ENCODE measurements at places on chromosomes 12 and 14.

GRCh38 chr12:28708918-28709371, 440.1 kb upstream of the FAR2 start:
- no peak for DNase-seq

DNA sequence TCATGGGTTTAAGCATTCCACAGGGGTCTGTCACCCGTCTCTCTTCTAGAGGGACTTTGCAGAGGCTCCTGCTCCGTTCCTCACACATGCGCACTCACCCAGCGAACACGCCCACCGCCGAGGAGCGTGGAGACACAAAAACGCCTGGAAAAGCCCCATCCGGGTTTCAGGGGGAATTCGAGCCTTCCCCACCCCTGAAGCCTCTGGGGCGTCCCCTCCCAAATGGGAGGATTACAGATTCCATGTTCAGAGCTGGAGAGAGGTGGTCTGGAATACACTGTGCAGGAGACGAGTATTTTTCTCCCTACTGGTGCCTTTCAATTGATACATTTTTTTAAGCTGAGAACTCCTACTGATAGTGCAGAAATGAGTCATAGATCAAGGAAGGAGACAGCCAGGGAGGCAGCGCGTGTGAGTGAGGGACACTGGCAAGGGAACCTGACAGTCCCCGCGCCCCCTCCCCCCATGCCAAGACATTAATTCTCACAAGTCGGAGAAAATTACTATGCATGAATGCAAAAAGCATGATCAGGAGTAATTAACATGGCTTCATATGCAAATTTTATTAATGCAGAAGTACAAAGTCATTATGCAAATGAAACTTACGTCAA, 36.9 kb downstream of the BCL11B start:
- DNase-seq: peak; percentile 84

DNA sequence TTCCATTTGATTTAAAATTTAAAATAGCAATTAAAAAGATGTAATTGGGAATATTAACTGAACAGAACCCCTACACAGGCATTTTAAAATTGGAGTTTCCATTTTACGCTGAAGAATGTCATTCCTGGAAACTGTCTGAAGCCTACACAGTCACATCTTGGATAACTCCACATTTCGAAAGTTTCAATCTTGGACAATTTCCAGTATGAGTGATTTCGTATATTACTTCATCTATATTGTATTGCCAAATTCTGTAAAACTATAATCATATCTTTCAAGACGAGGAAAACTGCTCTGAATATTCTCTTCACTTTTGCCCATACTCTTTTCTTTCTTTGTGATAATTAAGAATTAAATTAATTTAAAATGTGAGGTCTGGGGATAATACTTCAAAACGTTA, 194.2 kb upstream of the ABCD2 start:
- no peak for DNase-seq

- DNase-seq: no peak
Measured at GRCh38 chr14:54194501-54194900, 202.3 kb upstream of the CDKN3 start.

- DNase-seq: no peak
Measured at GRCh38 chr14:92717571-92718042, 30.8 kb downstream of the LGMN start.

DNA sequence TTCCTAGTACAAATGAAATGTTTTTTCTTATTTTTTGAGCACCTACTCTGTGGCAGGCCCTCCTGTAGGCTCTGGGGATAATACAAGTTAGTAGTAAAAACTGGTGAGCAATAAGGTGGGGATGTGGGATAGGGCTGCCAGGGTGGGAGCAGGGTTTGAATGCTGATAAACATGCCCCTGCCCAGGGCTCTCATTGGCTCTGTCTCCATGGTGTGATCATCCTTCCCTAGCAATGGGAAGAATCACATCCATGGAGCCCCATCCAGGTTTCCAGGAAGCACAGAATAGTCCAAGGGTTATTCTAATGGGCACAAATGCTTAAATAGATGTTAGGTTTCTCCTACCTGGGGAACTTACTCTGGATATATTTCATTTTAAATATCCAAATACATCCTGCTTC, 45.5 kb downstream of the GIT2 start:
- no peak for DNase-seq

DNA sequence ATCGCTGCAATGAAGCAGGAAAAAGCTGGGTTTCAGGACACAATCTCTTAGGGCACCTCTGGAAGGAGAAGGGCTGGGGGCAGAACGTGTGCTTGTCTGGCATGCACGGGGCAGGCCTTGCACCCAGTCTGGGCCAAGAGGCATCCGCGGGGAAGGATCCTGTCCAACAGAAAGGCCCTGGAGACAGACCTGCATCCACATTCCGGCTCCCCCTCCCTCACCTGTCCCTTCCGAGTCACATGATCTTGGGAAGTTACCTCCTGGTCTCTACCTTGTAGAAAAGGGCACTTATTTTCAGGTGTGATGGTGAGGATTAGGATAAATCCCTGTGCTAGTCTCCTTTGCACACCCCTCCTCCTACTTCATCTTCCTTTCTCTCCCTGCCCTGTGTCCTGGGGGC, 25.4 kb downstream of the CLMN start:
- DNase-seq: no peak

DNA sequence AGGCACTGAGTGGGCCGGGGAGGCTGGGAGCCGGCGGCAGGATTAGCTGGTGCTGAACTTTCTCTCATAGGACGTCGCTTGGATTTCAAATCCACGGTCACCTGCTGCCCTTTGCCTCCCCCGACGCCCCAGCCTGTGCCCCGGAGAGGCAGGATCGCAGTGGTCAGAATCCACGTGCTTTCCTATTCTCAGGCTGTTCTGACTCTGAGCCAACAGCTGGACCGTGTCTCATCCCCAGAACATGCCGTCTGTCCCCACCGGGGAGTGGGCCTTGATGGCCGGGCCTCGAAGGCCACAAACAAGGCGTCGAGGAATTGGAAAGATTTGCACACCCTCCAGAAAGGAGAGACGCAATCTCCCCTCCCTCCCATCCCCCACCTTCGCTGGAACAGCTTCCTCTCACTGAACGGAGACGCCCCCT, 18.5 kb upstream of the MLXIP start:
- DNase-seq: no peak

DNA sequence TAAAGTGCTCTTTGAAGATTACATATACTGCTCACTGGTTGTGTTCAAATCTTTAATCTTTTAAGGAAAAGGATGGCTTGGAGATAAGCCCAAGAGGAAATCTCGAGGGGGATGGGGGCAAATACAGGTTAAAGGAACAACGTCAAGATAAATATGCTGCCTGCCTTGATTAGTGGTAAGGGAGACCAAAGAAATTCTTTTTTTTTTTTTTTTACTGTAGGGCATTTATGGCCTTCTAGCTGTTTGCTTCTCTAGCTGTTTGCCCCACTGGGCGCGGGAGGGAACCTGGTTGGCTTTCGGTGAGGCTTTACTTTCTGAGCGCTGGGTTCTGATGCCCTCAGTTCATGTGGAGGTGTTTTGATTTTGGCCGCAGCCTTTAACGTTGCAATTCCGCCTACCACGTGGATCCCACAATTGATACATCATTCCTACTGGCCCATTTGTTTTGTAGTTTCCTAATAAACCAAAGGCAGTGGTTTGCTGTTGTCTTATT, 5.7 kb downstream of the CCND2 start:
- no peak for DNase-seq

- no peak for DNase-seq
Measured at GRCh38 chr12:70756118-70756517, 118.9 kb upstream of the PTPRB start.

DNA sequence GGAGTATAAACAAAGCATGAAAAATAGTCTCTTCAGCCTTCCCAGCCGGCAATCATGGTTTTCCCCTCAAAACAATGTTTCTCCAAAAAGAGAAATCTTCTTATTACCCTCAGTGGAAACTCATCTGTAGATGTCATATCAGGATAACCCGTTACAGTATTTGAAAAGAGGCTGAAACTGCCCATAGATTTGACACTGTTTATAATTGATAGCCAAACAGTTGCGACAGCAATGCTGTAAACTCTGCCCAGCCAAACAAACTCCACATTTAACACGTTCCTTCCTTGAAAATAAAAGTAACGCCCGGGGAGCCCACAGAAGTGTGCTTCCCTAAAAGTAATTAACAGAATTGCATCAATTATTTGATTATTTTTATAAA, 201.3 kb upstream of the FOXN3 start:
- no peak for DNase-seq

DNA sequence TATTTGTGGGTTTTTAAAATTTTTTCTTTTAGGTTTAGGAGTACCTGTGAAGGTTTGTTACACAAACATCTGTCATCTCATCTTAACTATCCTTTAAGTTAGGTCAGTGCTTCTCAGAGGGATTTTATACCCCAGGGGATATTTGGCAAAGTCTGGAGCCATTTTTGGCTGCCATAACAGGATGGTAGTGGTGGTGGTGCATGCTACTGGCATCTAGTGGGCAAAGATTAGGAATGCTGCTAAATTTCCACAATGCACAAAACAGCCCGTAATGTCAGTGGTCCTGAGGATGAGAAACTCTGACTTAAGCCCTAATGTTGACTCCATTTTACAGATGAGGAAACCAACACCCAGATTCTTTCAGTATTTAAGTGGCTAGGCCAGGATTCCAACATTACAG, 85.2 kb upstream of the MYF6 start:
- DNase-seq: no peak
